ENCODE measurements at places on chromosomes 5 and 9.

DNA sequence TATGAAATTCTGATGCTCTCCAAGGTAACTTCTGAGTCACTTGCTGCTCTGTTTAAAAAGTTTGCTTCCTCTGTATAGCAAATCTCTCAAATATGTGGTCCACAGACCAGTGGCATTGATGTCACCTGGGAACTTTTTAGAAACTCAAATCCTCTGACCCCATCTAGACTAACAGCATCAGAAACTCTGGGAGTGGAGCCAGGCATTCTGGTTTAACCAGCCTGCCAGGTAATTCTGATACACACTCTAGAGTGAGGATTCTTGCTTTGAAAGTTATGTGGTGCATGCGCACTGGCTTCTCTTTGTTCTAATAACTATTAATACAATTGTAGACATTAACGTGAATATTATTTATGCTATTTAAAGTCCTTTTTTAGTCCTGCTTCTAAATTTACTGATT, 298.1 kb downstream of the SLF1 start:
- DNase-seq, result no peak

GRCh38 chr5:54833590-54833989, 151.8 kb downstream of the ESM1 start:
- no peak for DNase-seq

- DNase-seq, result no peak
Measured at GRCh38 chr9:84141741-84142370, 161.3 kb downstream of the RMI1 start.

GRCh38 chr5:166324372-166324771, 1967.1 kb upstream of the WWC1 start:
- DNase-seq, result no peak

GRCh38 chr9:9299134-9299533, 1313.7 kb downstream of the PTPRD start:
- DNase-seq, result no peak

GRCh38 chr9:97307091-97307490, 368 bp upstream of the CCDC180 start:
- DNase-seq, result no peak

- DNase-seq, result no peak
Measured at GRCh38 chr5:171953860-171954701, 52.4 kb downstream of the FBXW11 start.

- no peak for DNase-seq
Measured at GRCh38 chr9:77433675-77434445, 214.3 kb downstream of the GNA14 start.

DNA sequence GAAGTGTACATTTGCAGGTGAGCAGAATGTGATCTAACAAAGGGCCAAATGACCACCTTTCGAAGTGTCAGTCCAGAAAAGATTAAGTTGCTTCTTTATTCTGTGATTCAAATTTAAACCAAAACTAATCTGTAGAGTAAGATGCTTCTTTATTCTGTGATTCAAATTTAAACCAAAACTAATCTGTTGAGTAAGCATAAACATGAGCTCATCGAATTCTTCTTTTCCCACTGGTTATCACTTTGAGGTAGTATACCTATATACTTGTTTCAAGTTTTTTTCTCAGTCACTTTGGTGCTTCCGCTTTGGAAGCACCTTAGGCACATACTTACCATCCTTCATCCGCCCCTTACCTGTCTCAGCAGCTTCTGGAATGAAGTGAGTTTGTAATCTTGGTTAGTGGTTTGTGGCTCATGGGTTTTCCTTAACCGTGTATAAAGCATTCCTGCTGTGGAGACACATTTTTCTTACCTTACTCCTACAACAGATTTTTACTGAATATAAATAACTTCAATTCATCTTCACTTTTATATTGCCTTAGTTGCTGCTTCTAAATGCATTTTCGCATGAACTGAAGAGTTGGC, 40.7 kb upstream of the CTXN3 start:
- no peak for DNase-seq

- DNase-seq, result no peak
Measured at GRCh38 chr5:111299831-111300432, 75.7 kb downstream of the CAMK4 start.

- no peak for DNase-seq
Measured at GRCh38 chr5:132480042-132480441, 10.5 kb downstream of the IRF1 start.

- DNase-seq, result no peak
Measured at GRCh38 chr5:124330595-124331220, 415.7 kb downstream of the ZNF608 start.

DNA sequence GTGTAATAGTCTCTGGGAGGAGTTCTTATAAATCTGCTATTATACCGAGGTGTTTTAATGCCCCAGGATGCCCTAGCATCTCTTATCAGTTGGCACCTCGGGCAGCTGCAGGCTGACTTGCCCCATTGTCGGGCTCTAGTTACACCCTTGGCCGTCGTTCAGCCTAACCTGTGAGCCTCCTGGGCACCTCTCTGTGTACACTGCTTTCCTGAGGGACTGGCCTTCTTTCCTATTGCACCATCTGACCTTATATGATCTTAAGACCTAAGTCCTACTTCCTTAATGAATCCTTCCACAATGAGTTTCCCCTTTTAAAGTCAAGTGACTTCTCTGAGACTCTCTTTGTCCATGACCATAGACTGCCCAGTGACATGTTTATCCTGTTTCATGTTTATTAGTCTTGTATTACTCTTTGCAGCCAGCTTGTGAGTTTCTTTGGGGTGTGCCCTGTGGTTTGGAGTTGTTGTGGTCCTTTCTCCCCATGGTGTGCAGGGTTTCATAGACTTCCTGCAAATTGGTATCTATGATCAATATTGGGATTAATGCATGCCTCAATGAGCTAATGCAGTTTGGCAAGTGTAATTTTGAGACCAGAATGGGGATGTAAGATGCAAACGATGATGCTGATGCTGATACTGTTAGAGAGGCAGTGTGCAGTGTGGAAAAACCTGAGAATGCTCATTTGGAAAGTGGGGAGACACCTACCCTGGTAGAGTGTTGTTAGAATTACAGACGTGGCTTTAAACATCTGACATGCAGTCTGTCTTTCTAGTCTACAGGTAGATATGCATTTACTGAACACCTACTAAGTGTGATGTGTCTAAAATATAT, 4.9 kb downstream of the DAPK1 start:
- DNase-seq, result no peak

DNA sequence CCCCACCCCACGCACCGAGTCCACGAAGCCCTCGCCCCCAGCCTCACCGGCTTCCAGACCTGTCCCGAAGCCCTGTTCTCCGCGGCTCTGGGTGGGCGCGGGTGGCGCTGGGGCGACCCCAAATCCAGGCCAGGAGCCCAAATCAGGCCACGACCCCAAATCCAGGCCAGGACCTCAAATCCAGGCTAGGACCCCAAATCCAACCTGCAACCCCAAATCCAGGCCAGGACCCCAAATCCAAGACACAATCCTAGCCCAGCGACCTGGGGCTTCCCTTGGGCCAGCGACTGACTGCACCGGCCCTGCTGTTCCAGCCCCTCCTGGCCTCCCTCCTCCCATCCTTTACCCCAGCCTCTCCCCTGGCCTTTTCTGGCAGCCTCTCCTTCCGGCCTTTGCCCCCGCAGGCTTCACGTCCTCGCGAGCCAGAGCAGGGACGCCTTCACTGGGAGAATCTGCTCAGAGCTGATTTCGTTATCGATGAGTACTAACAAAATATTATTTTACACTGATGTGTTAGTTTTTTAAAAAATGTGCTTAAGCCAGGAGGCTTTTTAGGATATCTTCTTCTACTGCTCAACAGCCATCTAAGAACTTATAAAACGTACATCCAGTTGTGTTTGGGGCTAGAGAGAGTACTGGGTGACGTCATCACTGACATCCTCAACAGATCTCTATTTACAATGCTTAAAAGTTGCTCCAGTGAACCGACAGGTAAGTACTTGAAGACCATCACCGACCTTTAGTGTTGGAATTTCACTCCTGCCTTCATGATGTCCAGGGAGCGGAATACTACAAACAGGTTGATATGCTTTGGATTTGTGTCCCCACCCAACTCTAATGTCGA, 34.7 kb downstream of the TRIP13 start:
- no peak for DNase-seq

GRCh38 chr9:126125577-126125976, 201.1 kb upstream of the MVB12B start:
- no peak for DNase-seq

DNA sequence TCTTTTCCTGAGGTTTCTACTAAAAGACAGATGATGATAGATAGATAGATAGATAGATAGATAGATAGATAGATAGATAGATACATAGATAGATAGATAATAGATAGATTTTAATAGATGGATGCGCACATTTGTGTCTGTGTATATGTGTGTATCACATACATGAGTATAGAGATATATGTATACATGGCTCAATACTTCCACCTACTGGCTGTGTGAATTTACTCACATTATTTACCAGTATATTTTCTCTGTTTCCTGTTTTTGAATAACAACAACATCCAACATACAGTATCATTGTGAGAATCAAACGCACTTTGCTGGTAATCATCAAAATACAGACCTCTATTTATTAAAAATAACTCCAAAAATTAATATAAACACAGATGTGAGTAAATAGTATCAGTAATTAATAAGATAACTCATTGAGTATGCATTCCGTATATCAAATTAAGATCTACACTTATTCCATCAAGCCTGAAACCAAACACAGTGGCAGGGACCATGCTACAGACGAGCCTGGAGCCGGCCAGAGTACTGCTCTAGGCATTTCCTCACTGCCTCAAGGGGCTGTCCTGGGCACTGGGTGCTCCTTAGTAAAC, 338.0 kb downstream of the SEMA5A start:
- no peak for DNase-seq

GRCh38 chr9:122095010-122095767, 2.1 kb upstream of the TTLL11 start:
- DNase-seq, result no peak

DNA sequence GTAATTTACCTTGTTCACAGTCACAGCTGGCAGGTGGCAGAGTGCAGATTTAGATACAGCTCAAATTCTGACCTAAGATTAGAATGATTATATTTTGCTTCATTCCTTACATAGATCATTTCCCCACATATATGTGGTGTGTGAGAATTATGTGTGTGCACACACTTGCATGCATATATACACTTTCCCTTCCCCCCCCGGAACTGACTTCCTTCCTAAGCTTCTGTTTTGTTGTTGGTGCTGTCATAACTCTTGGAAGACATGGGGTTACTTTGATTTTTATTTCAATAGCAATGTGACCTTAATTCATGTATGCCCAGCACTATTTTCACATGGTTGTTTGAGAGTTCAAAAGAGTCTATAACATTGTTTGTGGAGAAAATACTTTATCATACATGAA, 112.8 kb downstream of the CMYA5 start:
- no peak for DNase-seq

GRCh38 chr5:1639757-1640156, 116.0 kb upstream of the LPCAT1 start:
- DNase-seq, result no peak

GRCh38 chr5:172791286-172791685, 20.3 kb upstream of the DUSP1 start:
- DNase-seq, result no peak

All from NK-92 treated with Interleukin-12 subunit alpha and Interleukin-12 subunit beta, amount 100 ng/mL, for 24 hours (cell line).